Esophagus muscularis mucosa (tissue), 4 donors: ENCODE measurements at places on chromosomes 7 and 10.

GRCh38 chr10:97393034-97393573 is 8.0 kb downstream of the RRP12 start:
- H3K36me3 ChIP-seq, result peaks cover 83% of the 10 kb centered on the region
- no peaks in the 10 kb centered on the region for H3K27me3 ChIP-seq
- H3K4me3 ChIP-seq, result no peak overlapping the region
- no peaks in the 10 kb centered on the region for H3K4me1 ChIP-seq
- no peak for DNase-seq

DNA sequence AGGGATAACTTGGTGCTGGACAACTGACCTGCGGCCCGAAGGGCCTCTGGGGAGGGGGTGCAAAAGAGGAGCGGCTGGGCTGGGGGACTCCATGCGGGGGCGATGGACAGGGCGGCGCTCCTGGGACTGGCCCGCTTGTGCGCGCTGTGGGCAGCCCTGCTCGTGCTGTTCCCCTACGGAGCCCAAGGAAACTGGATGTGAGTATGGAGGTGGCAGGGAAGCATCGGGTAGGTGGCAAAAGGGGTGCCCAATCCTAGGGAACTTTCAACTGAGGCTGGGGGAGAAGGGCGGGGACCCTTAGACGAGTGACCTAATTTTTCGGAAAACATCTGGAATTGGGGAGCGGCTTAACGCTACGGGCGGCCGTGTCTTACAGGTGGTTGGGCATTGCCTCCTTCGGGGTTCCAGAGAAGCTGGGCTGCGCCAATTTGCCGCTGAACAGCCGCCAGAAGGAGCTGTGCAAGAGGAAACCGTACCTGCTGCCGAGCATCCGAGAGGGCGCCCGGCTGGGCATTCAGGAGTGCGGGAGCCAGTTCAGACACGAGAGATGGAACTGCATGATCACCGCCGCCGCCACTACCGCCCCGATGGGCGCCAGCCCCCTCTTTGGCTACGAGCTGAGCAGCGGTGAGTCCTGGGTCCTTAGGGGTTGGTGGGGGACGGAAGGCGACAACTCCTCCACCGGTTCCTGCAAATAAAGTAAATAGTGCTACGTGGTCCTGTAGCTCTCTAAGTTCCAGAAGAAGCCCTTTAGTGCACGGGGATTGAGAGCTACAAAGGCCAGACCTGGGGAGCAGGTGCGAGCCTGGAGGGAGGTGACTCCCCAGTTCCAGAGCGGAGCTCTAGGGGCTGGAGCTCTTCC is 622 bp downstream of the WNT16 start:
- H3K4me1 ChIP-seq, result peaks cover 22% of the 10 kb centered on the region
- DNase-seq, result no peak
- H3K27ac ChIP-seq, result no peak overlapping the region
- no peaks in the 10 kb centered on the region for H3K36me3 ChIP-seq
- no peaks in the 10 kb centered on the region for H3K27me3 ChIP-seq

GRCh38 chr7:1130021-1130990 is 29.7 kb downstream of the ZFAND2A start:
- H3K27ac ChIP-seq, result no peak overlapping the region
- peaks cover 18% of the 10 kb centered on the region for H3K36me3 ChIP-seq
- H3K4me3 ChIP-seq, result no peak overlapping the region
- H3K27me3 ChIP-seq, result no peaks in the 10 kb centered on the region
- no peak for DNase-seq

GRCh38 chr7:135512135-135512887 is 2.4 kb upstream of the CNOT4 start:
- H3K27ac ChIP-seq, result no peak overlapping the region
- H3K4me3 ChIP-seq, result no peak overlapping the region
- no peaks in the 10 kb centered on the region for H3K36me3 ChIP-seq
- peaks cover 14% of the 10 kb centered on the region for H3K4me1 ChIP-seq
- no peaks in the 10 kb centered on the region for H3K27me3 ChIP-seq

- H3K27me3 ChIP-seq, result no peaks in the 10 kb centered on the region
- peak overlapping the region; percentile 84 for H3K27ac ChIP-seq
- H3K36me3 ChIP-seq, result no peaks in the 10 kb centered on the region
- peaks cover 56% of the 10 kb centered on the region for H3K4me1 ChIP-seq
Measured at GRCh38 chr10:3045471-3046209, 21.7 kb upstream of the PFKP start.

DNA sequence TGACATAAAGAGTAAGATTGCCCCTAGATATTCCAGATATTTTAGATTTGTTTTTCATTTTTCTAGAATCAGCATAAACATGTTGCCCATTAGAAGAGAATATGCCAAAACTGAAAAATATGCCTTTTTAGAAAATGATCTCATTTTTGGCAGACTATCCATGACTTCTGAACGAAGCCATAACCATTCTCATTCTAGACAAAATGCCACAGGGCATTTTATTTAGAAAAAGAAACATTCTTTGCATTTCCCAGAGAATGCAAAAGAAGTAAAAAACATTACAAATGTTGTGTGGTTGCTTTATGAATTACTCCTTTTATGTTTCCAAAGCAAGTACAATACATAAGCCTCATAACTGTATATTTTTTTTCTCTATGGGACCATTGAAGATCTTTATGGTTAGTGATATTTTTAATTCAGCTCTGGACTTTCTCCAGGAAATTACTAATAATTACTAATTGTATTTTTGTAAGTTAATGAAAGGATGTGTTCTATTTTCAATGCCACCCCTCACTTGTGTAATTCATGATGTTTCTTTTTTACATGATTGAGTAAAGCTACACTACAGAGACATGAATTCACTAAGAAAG is 109.6 kb upstream of the SEM1 start:
- H3K36me3 ChIP-seq, result no peaks in the 10 kb centered on the region
- no peak overlapping the region for H3K4me3 ChIP-seq
- H3K27ac ChIP-seq, result no peak overlapping the region
- no peak for DNase-seq
- H3K27me3 ChIP-seq, result no peaks in the 10 kb centered on the region

DNA sequence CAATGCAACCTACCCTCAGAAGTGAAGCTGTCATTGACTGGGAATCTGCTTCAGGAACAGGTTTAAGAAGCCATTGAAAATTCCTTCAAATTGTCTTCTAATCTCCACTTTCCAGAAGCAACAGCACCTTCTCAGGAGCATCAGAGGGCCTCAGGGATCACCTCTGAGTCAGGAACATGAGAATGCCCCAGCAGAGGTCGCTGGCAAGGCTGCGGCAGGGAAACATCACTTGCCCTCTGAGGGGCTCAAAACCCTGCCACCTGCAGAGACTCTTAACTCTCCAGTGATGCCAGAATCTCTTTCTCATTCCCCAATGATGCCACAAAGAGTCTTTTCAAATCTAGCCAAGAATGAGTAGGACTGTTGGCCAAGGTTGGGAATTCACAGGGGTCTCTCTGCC is 5.9 kb upstream of the MAPK8 start:
- no peak overlapping the region for H3K27ac ChIP-seq
- no peaks in the 10 kb centered on the region for H3K4me1 ChIP-seq
- no peaks in the 10 kb centered on the region for H3K36me3 ChIP-seq
- no peaks in the 10 kb centered on the region for H3K27me3 ChIP-seq
- no peak for DNase-seq

DNA sequence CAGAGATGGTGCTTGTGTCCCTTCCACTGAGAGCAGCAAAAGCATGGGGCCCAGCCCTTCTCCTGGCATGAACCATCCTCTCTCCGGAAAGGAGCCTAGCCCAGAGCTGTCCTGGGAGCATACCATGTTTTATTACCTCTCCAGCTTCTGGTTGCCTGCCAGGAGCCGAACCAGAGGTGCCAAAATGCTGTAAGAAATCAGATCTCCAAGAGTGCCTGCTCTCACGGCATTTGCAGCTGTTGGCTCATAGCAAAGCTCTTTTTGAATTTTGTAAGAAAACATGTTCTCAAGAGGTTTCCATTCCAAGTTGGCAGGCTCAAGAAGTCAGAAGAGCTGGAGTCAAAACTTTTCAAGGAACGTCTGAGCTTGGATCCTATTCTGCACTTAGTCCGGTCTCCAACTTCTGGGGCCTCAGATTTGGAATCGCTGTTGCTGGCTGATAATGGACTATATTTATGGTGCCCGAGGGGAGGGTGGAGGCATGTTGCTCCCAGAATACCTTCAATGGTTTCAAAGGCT is 211.7 kb upstream of the MKI67 start:
- H3K4me1 ChIP-seq, result no peaks in the 10 kb centered on the region
- no peak overlapping the region for H3K4me3 ChIP-seq
- no peaks in the 10 kb centered on the region for H3K36me3 ChIP-seq
- DNase-seq, result no peak
